Right lung (tissue), 10 donors: ENCODE measurements at places on chromosomes 3 and 15.

DNA sequence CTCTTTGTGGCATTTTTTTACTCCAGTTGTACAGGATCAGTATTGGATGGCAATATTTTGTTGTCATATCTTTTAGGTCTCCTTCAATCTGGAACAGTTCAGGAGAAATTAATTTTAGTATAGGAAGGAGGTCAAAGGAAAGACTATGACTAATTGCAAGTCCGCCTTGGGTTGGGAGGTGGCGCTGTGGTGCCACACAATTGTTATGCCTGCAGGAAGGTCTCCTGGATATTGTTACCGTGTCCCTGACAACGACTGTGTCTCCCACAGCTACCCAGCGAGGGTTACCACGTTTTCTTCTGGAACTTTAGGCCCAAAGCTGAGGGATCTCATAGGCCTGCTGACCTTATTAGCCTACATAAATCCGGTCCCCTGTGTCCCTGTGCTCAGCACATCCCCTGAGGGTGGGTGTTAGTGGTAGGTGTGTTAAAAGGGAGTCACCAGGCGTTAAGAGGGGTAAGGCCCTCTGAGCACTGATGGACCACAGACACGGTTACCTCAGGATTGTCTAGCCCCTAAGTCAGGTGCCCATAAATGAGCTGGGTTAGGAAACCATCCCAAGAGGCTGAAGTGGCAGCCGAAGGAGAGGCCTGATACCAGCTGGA, 31.5 kb downstream of the KCNAB1 start:
- peak; percentile 40 for DNase-seq

- no peak for DNase-seq
These were observed 8.2 kb downstream of the SLC27A2 start for GRCh38 chr15:50190166-50190570.

DNA sequence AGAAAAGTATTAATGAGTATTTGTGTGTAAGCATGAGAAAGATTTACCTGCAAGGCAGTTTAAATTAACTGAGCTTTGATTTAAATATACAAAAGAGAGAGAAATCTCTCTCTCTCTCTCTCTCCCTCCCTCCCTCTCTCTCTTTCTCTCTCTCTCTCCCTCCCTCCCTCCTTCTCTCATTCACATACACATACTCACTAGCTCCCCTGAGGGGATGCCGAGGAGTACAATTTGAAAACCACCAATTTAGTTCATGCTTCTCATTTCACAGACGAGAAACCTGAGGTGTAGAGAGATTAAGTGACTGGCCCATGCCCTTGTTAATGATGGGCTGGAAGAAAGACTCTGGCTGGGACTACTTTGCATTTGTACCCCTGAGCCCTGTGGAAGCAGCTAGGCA, 59.4 kb downstream of the MECOM start:
- DNase-seq: no peak

DNA sequence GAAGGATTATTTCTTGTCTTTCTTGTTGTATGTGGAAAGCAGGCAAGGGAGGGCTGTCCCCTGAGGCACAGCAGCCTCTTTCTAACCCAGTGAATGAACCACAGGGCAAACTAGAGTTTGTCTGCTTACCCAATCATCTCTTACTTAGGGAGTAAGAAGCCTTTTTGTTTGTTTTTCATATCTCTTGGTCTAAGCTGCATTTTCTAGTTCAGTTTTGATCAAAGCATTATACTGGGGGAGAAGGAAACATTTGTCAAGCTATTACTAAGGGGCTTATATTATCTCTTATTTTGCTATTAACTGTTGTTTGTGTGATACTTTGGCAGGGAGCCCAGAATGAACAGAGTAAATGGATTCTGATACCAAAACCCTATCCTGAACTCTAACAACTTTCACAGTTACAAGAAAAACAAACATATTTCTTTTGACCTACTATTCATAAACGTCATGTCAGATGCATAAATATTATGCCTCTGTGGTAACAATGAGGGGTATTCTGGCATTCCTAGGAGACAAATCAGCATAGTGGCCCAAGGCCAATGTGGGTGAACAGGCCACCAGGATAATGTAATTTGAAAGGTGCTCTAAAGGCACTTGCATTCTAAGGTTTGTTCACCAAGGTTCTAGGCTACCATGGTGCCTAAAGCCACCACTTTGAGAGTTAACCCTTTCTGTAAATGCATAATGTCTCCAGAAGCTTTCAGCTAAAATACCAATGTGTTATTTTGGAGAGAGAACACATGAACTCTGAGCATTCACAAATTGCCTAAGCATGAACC, 271.6 kb upstream of the ZPLD1 start:
- peak; percentile 58 for DNase-seq

- no peak for DNase-seq
These were observed 709 bp downstream of the SCAMP5 start for GRCh38 chr15:74995779-74996765.

DNA sequence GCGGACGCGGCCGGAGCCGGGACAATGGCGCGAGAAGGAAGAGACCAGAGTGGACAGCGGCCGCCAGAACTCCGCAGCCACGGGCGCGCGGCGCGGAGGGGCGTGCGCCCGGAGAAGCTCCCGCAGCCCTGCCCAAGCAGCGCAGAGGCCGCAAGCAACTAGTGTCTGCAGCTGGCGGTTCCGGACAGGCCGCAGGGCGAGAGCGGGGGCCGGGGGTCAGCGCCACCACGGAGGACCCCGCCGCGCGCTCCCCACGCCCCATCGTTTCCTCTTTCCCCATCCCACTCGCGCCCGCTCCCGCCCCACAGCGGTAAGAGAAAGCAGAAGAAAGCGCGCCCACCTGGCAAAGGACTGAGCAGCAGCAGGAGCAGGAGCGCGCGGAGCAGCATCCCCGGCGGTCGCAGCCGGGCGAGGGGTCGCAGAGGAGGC, 440 bp downstream of the PRTG start:
- DNase-seq: peak; percentile 51

- no peak for DNase-seq
These were observed 19.3 kb downstream of the IFT80 start for GRCh38 chr3:160379628-160380214.

GRCh38 chr15:66848116-66848515, 146.1 kb downstream of the SMAD6 start:
- DNase-seq: no peak

DNA sequence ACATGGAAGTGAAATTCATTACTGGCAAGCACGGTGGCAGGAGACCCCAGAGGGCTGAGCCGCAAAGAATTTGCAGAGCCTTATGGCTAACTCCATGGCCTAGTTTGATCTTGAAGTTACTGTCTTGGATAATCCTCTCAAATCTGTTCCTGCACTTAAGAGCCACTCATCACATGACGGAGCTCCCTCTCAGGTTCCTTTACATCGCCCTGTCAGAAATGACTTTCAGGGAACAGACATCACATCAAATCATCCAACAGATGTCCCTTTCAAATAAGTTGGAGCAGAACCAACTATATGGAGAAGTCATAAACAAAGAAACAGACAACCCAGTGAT, 328.8 kb upstream of the THBS1 start:
- DNase-seq: no peak
